Liver (tissue), 10 donors: ENCODE measurements at places on chromosomes 16 and 17. TPM values are rescaled to one million over a fixed set of nuclear protein-coding genes. Genes with fewer than 3 reads are reported as not detected.

ITGAD gene
- 2.0 TPM for total RNA-seq

KCTD11 gene
- total RNA-seq, result 0.89 TPM

ENPP7 gene
- 12.0 TPM for total RNA-seq

ARSG gene
- 5.4 TPM for total RNA-seq

TPSB2 gene
- total RNA-seq, result 0.09 TPM

LRRC46 gene
- total RNA-seq, result under 0.01 TPM

CYGB gene
- 1.6 TPM for total RNA-seq

PYY gene
- not detected for total RNA-seq

OMG gene
- 0.05 TPM for total RNA-seq

OR3A3 gene
- total RNA-seq, result not detected

CCL14 gene
- total RNA-seq, result 1.9 TPM

ACAP1 gene
- total RNA-seq, result 7.4 TPM

KRTAP17-1 gene
- total RNA-seq, result not detected

KRT28 gene
- not detected for total RNA-seq

RNF227 gene
- 1.4 TPM for total RNA-seq

NAA38 gene
- 72.0 TPM for total RNA-seq

CAPN15 gene
- total RNA-seq, result 26.2 TPM

ZG16B gene
- total RNA-seq, result 0.33 TPM

KRT32 gene
- total RNA-seq, result not detected

ZG16 gene
- 2.7 TPM for total RNA-seq

DHRS7C gene
- not detected for total RNA-seq

ABCA8 gene
- 11.4 TPM for total RNA-seq

DHX58 gene
- 20.2 TPM for total RNA-seq

RNF222 gene
- total RNA-seq, result not detected

NDUFB10 gene
- total RNA-seq, result 93.9 TPM

ZNF785 gene
- 4.5 TPM for total RNA-seq

ASPHD1 gene
- total RNA-seq, result 0.25 TPM

AANAT gene
- total RNA-seq, result not detected

KRTAP2-1 gene
- not detected for total RNA-seq

STRADA gene
- total RNA-seq, result 17.9 TPM

KRT33A gene
- not detected for total RNA-seq

TNFSF13 gene
- 4.6 TPM for total RNA-seq

NGFR gene
- 11.0 TPM for total RNA-seq

CFAP52 gene
- not detected for total RNA-seq

USP7 gene
- total RNA-seq, result 85.6 TPM

CAMTA2 gene
- total RNA-seq, result 7.8 TPM

MMP15 gene
- 38.8 TPM for total RNA-seq

MATCAP1 gene
- total RNA-seq, result 4.8 TPM

SETD1A gene
- total RNA-seq, result 3.8 TPM

CD300LB gene
- 0.33 TPM for total RNA-seq

SP2 gene
- total RNA-seq, result 2.2 TPM

CIBAR2 gene
- total RNA-seq, result not detected
